ENCODE measurements at places on chromosomes 16 and 17. TPM values are rescaled to one million over a fixed set of nuclear protein-coding genes. Genes with fewer than 3 reads are reported as not detected.

- peak; percentile 41 for ATAC-seq
Observed at GRCh38 chr16:48158296-48158695, 2.5 kb upstream of the ABCC12 start.

DNA sequence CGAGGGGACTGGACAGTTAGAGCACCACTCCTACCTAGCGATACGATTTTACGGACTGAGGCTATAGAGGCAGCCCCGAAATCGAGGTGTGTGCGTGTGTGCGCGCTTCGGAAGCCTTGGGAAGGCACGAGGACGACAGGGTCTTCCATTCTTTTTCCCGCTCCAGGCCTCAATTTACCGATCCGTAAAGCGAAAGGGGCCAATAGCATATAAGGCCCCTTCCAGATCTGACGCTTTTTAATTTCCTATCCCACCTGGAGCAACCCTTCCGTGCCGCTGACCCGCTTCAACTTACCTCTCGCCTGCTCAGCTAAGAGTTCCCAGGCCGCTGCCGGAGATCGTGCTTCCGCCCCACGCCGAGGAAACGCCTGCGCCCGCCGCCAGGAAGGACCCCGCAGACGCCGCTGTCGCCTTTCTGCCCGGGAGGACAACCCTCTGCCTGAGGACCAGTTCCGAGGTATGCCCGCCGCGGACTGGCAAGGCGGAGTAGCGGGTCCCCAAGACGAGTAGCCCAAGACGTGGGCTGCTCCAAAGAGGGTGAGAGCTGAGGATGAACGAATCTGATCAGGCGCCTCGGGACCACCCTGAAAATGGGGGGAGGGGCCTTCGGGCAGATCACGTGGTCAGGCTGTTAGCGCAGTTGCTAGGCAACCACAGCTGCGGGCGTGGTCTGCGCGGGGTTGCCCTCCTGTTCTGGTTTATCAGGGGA lies at the start of gene EFTUD2:
TSS of gene EFTUD2 (minus strand) at position 372 of the 709 bp plus-strand sequence. CDS start 4,924 bp downstream, outside the sequence.
- ATAC-seq, result peak; percentile 90

GRCh38 chr17:30570191-30570590 lies 93.0 kb downstream of the GOSR1 start:
- ATAC-seq, result no peak

GRCh38 chr17:63399856-63400255 lies 46.2 kb downstream of the CYB561 start:
- ATAC-seq, result peak; percentile 50

DNA sequence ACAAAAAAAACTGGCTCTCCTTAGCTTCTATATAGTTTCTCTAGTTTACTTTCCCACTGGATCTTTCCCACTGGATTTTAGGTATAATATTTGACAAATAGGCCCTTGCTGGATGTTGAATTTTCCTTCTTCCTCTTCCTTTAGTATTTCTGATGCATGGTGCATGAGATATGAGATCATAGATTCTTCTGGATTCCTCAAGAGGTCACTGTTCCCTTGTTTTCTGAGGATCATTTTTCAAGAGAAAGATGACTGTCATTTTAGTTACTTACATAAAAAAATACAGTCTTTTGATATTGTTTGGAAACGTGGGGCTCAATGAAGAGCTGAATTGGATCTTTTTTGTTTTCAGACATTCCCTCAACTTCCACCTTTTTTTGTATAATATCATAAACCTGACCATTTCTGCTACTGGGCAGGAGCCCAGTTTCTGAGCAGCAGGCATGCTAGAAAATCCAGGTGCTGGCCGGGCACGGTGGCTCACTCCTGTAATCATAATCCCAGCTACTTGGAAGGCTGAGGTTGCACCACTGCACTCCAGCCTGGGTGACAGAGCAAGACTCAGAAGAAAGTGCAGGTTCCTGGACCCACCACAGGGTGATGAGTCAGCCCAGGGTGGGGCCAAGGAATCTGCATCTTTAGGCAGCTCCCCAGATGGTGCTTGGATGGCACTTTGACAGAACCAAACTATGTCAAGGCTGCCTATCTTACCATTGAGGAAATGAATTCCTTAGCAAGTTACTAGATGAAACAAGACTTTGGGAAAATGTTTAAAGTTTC lies 70.3 kb downstream of the SDR42E1 start:
- peak; percentile 63 for ATAC-seq

- ATAC-seq, result no peak
Observed at GRCh38 chr16:65745201-65745708, 621.2 kb upstream of the CDH5 start.

DNA sequence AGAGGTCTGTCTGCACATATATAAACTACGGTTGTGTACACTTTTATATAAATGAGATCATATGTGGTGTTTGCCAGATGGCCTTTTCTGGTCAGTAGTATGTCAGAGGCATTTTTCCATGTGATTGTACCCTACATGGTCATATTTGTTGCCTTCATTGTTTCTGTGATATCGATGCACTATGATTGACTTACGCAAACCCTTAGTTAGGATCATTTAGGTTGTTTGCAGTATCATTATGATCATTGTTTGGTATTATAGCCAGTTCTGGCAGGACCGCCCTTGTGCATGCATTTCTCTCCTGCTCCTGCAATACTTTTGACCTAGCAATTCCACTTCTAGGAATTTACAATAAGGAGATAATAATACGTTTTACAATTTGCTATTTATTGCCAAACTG lies 169.1 kb downstream of the MSI2 start:
- no peak for ATAC-seq

- ATAC-seq, result no peak
Observed at GRCh38 chr17:83187782-83188311, 108.4 kb downstream of the METRNL start.

DNA sequence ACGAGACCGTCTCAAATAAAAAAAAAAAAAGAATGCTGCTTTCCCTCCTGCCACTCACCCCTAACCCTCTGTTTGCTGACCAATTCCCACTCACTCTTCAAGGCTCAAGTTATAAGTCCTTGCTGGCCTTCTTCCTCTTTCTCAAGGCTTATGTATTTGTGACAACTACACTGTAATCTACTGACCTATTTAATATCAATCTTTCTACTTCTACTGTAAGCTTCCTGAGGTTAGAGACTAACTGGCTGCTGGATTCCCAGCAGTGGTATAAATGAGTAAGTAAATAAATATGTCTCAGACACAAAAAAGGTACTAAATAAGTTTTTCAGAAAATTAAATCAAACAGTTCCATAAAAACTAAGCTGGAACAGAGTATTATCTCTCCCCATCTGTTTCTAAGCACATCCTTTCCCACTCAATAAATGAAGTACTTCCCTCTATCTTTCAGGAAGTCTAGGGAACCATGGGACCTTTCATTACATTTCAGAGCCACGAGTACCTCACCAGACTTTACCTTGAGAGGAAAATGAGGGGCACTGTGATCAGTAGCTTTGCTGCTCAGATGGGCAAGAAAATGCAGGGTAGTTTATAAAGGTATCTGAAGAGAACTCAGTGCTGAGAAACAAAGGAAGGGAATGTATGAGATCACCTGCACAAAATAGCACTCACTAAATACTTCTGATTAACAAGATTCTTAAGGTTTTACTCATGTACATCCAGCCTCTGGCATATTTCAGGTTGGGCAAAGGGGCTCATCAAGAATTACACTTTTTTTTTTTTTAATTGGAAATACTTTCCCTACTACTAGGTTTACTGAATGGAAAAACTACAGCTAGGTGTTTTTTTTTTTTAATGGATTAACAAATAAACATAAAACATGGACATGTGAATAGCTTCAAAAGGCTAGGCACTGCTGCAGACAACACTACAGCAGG lies 10.8 kb downstream of the SSH2 start:
- no peak for ATAC-seq

DNA sequence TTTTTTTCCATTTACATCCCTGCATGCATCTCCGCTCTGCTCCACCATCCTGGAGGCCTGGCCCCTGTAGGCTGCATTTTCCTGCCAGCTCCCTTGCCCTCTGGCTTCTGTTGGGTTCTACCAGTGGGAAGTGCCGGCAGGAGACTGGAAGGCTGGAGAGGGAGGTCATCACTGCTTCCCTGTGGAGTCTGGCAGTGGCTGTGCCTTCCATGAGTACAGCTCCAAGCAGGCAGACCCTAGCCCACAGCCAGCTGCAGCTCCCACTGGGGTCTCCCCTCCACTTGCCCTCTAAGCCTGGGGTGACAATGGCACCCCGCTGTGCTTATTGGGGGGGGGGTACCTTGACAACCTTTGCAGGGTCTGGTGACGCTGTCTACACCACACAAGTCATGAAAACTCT lies 37.3 kb downstream of the MMP15 start:
- no peak for ATAC-seq

- ATAC-seq, result no peak
Observed at GRCh38 chr17:27873746-27874145, 19.4 kb downstream of the LYRM9 start.

DNA sequence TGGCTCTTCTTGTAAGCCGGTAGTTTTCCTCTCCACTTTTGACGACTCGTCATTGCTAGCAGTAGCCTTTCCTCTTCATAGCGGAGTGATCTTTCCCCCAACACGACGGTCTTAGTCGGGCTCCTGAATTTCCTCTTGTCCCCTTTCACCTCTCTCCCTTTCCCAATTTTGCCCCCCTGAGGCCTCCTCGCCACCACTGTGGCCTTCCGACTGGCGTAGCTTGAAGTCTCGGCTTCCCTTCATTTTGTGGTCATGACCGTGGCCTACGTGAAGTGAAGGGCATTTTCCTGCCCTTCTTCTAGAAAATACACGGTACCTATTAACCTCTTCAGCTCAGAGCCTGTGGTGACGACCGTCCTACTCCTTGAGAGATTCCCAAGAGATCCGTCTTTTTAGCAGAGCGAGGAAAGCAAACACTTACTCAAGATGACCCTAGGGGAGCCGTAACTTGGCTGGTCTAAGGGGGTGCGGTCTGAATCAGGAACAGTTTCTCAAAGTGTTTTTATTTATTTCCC lies 787 bp downstream of the PRKAR1A start:
- ATAC-seq, result no peak

- ATAC-seq, result peak; percentile 69
Observed at GRCh38 chr16:11301645-11302501, 20.7 kb upstream of the PRM1 start.

DNA sequence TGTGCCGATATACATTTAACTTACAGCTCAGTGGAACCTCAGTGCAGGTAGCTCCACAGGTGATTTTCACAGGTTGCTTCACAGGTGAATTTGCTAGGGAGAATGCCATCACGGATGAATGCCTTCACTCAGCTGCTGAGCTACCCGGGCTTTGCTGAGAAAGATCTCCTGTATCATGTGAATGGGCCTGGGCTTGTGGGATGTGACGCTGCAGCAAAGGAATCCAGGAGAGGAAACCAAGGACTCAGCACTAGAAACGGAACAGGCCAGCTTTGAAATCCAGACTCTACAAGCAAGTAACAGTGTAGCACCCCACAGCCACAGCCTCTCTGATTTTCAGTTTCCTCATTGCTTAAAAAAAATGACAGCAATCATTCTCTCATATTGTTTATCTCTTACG lies 271.4 kb upstream of the MAF start:
- ATAC-seq, result peak; percentile 57

DNA sequence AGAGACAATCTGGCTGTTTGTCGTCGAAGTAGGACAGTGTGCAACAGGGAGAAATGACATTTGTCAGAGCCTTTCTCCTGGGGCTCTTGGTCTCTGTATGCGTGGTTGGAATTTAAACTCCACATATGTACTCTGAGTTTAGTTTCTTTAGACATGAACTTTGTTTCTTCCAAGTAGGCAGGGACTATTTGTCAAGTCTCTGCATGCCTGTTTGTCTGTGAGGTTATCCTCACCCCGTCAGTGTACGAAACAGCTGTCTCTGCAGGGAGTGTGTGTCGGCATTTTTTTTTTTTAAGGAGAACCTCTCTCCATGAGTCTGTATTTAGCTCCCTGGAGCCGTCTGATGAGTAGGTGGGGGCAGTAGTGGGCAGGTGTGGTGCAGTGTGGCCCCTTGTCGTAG lies 29.7 kb downstream of the NDEL1 start:
- ATAC-seq, result peak; percentile 61

DNA sequence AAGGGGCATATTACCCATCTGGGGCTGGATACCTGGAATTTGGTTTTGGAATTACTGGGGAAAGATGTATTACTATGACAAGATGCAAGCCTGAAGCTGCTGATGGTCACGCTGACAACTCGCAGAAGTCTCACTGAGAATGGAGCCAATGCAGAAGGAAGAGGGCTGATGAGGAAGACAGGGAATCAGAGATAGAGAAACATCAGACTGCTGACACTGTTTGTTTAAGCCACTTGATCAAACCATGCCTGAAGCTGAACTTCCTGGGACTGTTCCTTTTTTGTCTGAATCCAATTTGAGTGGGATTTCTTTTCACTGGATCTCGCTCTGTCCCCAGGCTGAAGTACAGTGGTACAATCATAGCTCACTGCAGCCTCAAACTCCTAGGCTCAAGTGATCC lies 133.9 kb downstream of the GAS7 start:
- no peak for ATAC-seq

GRCh38 chr17:33106525-33107165 lies 115.0 kb downstream of the SPACA3 start:
- no peak for ATAC-seq

DNA sequence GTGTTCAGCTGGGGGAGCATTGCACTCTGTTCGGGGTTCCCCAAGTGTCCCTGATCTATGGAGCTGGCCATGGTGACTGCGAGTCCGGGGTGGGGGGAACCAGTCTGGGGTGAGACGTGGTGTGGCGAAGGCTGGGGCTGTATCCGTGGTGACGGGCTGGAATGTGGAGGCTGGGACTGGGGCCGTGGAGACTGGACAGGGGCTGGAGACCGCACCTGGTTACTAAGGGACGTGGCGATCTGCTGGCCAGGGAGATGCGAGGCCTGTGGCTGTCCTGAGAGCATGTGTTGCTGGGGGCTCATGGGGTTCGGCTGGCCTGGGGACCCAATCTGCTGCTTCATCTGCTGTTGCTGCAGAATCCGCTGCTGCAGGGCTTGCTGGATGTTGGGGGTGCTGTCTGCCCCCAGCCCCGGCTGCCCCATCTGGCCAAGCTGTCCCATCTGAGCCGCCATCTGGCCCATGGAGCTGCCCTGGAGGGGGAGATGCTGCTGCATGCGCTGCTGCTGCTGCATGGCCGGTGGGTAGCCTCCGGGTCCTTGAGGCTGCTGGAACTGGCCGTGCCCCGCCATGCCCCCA lies 10.6 kb upstream of the TRAP1 start:
- ATAC-seq, result no peak

DNA sequence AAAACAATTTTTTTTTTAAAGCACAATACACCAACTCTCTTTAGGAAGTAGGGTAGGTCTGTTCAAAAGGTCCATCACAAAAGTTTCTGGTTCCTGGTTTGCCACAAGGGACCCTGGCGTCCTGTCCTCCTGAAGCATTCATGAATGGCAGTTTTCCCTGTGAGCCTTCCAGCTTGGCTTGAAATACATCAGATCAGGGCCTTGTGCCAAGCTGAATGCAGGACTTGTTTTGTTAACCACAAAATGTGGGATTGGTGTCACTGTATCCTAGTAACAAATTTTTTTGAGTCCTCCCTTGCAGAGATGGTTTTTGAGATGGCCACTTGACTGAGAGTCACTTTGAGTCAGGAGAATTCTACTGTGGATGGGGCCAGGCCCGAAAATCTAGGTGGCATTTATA lies 3.9 kb downstream of the GNAO1 start:
- no peak for ATAC-seq

ITGAX gene
- total RNA-seq, result 1.9 TPM

RNF43 gene
- 7.4 TPM for total RNA-seq

IGFALS gene
- not detected for total RNA-seq

CCL4L2 gene
- not detected for total RNA-seq

CFAP97D1 gene
- not detected for total RNA-seq

KRT31 gene
- total RNA-seq, result 4.4 TPM

SULT1A4 gene
- 2.2 TPM for total RNA-seq
